NCI-H1694 (cell line): ENCODE measurements at places on chromosomes 12 and 14.
A peak's percentile ranks its signal among the peaks of the same experiment; 100 is the strongest.

DNA sequence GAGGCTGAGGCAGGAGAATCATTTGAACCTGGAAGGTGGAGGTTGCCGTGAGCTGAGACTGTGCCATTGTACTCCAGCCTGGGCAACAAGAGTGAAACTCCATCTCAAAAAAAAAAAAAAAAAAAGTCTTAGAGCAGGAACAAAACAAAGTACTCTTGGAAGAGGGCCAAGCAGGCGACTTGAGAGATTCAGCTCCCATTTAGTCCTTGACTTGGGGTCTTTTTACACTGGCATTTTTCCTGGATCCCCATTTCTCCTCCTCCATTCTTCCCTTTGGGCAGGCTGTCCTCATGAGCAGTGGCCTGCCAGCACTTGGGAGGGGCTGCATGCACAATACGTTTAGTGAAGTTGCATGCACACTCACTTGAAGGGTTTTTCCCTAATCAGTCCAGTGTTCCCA lies 72.9 kb downstream of the C14orf132 start:
- no peak for DNase-seq

- DNase-seq, result no peak
Measured at GRCh38 chr12:14442221-14442881, 76.9 kb downstream of the ATF7IP start.

- DNase-seq, result no peak
Measured at GRCh38 chr14:56797569-56798446, 12.5 kb downstream of the OTX2 start.

DNA sequence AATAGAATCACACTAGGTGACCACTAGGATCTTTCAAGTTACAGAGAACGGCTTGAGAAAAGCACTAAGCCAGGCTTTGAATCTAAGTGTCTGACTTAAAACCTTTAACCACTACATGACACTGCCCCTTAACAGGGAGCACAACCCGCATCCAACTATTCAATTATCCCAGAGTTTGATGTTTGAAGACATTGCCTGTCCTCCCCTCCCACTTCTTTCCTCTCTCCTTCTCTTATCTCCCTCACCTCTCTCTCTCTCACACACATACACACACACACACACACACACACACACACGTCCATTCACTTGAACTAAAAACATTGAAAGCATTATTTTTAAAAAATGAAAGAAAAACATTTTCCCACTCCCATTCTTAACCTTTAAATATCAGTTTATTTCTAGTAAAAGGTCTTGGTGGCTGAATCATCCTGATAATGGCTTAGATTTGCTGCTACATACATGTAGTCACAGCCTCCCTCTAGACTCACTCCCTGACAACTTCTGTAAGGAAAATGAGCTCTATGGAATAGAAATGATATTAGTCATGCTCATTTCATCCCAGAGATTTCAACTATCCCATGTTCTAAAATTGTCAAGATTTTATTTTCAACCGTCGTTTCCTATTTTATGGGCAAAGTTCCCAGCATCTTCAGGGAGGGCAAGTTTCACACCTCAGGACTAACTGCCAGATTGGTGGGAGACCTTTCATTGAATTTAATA lies 53.5 kb upstream of the RAP1B start:
- no peak for DNase-seq

DNA sequence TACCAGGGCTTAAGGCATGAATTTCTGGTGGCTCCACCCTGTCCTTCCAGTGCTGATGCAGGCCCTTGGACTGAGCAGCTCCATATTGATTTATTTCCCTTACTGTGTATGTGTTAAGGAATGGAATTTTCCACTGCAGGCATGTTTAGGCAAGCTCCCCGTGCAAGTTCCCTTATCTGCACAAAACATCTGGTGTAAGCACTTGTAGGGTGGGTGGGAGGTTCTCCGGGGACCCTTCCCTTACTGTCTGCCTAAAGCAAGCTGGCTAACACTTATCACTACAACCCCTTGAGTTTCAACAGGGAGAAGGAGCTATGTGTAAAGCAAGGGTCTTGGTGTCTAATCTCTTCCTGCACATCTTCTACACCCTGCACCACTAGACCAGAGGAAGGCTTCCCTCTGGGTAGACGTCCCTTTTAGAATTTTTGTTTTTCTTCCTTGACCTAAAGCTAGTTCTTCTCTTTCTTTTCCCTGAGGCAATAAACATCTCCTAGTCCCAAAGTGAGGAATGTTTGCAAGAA lies 22.0 kb upstream of the DRAM1 start:
- no peak for DNase-seq

DNA sequence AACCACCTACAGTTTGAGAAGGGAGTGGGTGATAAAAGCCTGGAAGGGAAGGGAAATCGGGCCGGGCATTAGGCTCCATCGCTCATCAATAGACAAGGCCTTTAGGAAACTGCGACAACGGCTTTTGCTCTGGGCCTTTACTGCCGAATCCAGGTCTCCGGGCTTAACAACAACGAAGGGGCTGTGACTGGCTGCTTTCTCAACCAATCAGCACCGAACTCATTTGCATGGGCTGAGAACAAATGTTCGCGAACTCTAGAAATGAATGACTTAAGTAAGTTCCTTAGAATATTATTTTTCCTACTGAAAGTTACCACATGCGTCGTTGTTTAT lies 261 bp upstream of the RNU7-1 start:
- DNase-seq, result peak; percentile 95

DNA sequence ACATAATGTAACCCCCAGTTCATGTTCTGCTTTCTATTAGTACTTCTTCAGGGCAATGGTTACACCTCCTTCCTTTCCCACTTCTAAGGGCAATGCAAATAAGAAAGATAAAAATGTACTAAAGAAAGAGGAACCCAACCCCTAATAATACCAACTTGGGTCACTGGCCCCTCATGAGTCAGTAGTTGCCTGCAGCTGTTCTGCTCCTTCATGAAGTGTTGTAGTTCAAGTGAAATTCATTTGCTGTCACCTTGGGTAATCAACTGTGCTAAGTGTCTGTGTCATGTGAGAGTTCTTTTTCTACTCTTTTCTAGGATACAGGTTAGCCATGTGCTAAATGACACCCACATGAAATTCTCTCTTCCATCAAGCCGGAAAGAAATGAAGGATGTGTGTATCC lies 91.8 kb downstream of the PLXNC1 start:
- DNase-seq, result no peak

DNA sequence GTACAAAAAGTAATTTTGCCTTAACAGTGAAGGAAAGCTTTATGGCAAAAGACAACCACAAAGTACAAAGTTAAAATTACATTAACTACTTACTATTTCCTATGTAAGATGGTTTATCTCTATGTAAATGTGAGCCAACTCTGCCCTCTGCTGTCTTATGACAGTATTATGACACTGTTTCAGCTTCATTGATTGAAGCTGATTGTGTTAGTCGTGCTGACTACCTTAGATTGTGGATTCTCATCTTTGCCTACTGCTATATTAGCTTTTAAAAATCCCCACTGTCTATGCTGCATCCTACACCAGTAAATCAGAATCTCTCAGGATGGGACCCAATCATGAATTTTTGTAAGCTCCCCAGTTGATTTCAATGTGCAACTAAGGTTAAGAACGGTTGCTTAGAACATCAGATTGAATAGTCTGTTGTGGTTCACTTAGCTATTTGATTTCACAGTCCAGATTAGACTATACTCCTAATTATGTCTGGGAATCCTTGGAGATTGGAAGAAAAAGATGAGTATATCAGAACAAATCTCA lies 12.2 kb upstream of the SPTB start:
- peak; percentile 91 for DNase-seq

DNA sequence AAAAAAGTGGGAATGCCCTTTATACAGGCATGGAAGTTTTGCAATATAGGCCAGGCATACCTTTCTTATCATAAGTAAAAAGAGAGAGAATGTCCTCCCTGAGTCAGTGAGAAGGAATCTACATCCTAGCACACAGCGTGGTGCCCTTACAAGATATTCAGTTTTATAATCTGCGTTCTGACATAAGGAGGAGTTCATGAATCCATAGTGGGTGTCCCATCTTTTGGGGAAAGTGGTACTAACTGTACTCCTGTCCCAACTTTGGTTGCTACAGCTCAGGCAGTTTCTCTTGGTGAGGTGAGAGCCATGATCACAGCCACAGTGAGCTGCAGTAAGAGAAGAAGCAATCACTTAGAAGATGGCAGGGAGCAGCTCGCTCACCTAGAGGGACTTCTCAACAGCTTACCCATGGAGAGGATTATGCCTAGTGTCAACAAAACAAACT lies 332.9 kb downstream of the BCAT1 start:
- DNase-seq, result no peak

DNA sequence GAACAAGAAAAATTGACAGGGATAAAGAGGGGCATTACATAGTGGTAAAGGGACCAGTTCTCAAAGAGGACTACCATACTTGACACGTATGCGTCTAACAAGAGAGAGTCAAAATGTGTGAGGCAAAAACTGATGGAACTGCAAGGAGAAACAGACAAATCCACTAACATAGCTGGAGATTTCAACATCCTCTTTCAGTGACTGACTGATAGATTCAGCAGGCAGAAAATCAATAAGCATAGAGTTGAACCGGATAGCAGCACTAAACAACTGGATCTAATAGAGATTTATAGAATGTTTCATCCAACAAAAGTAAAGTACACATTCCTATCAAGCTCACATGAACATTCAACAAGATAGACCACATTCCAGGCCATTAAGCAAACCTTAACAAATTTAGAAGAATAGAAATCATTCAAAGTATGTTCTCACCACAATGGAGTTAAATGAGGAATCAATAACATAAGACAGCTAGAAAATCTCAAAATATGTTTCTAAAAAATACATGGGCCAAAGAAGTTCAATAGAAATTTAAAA lies 16.1 kb upstream of the CRACR2A start:
- DNase-seq, result no peak

GRCh38 chr14:20989471-20989786 lies 351 bp upstream of the METTL17 start:
- no peak for DNase-seq

GRCh38 chr14:105601360-105602242 lies 75.2 kb downstream of the TMEM121 start:
- DNase-seq, result no peak

GRCh38 chr14:94383777-94384176 lies 4.6 kb downstream of the SERPINA1 start:
- no peak for DNase-seq

DNA sequence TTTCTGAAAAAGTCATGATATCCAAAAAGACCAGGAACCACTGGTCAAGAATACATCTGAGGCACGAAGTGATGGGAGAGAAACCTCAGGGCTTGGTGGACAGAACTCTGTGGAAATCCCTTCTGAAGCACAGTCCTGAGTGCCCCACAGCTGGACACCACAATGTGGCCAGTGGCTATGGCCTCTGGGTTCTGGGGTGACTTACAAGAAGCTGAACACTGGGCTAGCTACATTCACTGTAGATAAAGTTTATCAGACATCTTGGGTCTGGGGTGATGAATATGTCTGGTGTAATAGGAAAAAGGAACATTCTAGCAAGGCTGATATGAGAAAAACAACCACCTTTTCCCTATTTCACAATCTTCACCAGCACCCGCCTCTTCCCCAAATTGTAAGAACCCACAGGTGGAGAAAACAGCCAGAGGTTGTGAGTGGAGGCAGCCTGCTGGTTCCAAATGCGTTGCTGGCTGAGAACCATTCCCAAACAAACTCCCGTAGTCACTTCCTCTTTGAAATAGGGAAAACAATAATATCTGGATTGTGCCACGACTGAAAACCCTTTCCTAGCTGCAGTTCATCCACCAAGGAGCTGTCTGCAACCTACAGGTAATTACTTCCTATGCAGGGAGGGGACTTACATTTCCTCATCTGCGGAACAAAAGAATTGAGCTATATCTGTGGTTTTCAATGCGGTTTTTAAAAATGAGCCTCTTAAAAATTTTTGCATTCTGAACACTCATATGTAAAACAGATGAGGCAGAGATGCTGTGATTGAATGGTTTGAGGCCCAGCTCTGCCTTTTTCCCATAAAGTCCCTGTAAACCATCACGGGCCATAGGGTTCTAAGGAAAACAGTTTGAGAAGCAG lies 193.6 kb downstream of the SLC41A2 start:
- no peak for DNase-seq

DNA sequence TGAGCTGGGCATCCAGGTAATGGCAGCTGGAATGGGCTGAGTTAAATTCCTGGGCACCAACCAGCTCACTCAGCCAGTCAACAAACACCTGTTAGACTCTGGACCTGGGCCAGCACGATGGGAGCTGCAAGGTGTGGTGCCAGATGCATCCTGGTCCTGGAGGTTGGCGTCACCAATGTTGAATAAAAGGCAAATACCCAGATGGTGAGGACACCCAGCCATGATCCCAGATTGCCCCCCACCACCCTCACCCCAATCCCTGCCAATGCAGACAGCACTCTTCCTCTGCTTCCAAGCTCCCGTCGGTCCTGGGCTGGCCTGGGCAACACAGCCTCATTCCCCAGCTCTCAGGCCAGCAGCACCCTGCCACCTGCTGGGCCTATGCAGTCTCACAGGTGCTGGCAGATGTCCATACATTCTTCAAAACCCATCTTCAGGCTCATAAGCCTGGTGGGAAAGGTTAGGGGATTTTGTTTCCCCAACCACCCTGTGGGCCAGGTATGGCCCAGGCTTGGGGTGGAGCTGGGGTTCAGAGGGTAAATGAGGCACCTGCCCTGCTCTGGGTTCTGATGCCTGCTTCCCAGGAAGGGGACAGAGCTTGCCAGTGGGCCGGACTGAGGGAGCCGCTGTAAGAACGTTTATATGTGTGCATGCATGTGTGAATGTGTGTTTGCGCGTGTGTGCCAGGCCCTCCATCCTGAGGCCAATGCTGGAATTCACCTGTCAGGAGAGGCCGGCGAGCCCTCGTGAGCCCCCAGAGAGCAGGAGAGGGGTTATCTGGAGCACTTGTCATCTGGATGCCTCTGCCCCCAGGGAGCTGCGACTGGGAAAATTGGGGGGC lies 58.0 kb downstream of the LGMN start:
- peak; percentile 87 for DNase-seq

GRCh38 chr12:65632131-65632855 lies 192.0 kb upstream of the HMGA2 start:
- DNase-seq, result no peak

DNA sequence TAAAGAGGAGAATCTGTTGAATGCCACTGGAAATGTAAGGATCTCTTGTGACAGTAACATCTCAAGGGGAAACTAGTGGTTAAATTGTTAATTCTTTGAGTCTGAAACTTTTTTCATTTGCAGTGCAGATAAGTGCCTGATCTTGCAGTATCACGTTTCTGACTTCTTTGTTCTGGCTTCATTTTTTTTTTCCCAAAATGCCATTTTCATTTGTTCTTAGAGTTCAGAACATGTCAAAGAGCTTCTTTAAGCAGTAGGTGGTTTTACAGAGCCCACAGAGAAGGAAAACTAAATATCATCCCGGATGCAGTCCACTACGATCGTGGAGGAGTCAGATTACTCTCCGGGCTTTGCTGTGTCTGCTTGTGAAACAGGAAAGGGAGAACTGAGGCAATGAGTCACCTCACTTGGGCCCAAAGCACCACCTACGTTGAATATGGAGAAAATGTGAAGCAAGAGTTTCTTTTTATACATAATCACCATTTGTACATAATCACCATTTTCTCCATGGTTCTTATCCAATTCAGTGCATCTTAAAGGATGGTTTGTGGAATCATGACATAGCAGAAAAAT lies 43.9 kb downstream of the HMGA2 start:
- no peak for DNase-seq
